ENCODE measurements at places on chromosomes 12 and 14.
A peak's percentile ranks its signal among the peaks of the same experiment; 100 is the strongest.

- no peak for DNase-seq
Measured at GRCh38 chr12:52993558-52993869, 12.7 kb upstream of the EIF4B start.

GRCh38 chr14:61150851-61151250 is 130.3 kb downstream of the TMEM30B start:
- no peak for DNase-seq

DNA sequence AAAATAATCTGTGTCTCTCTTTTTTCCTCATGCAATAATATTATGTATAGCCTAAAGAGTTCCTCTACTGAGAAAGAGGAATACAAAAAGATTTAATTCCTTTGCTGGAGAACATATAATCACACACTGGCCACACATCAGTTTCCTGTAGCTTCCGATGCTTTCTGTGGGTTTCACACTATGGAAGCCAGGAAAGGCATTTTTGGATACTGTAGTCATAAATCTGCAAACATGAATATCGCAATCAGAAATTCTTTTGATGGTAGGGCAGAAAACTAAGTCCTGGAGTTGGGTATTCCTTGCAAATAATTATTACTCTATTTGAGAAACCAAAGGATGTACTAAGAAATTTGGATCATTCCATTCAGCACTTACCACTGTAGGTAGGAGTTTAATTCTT is 260.0 kb downstream of the ACSS3 start:
- no peak for DNase-seq

DNA sequence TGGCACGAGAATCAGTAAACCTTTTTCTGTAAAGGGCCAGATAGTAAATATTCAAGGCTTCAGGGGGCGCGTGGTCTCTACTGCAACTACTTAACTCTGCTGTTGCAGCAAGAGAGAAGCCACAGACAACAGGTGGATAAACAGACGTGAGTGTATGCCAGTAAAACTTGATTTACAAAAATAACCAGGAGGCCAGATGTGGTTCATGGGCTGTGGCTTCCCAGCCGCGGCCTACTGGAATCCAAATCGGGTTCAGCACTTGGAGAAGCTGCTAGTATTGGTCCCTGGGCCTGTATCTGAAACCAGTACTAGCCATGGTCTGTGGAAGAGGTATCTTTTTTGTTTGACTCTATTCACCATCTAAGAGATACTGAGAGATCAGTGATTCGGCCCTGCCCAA is 13.3 kb downstream of the PPP2R5C start:
- no peak for DNase-seq

- DNase-seq, result no peak
Measured at GRCh38 chr12:93679308-93679925, 2.2 kb downstream of the CRADD start.

GRCh38 chr12:68733661-68734071 is 12.3 kb upstream of the SLC35E3 start:
- DNase-seq, result no peak

- no peak for DNase-seq
Measured at GRCh38 chr12:114676142-114676741, 7.7 kb downstream of the TBX3 start.

- no peak for DNase-seq
Measured at GRCh38 chr12:26939192-26939832, 1.0 kb downstream of the FGFR1OP2 start.

DNA sequence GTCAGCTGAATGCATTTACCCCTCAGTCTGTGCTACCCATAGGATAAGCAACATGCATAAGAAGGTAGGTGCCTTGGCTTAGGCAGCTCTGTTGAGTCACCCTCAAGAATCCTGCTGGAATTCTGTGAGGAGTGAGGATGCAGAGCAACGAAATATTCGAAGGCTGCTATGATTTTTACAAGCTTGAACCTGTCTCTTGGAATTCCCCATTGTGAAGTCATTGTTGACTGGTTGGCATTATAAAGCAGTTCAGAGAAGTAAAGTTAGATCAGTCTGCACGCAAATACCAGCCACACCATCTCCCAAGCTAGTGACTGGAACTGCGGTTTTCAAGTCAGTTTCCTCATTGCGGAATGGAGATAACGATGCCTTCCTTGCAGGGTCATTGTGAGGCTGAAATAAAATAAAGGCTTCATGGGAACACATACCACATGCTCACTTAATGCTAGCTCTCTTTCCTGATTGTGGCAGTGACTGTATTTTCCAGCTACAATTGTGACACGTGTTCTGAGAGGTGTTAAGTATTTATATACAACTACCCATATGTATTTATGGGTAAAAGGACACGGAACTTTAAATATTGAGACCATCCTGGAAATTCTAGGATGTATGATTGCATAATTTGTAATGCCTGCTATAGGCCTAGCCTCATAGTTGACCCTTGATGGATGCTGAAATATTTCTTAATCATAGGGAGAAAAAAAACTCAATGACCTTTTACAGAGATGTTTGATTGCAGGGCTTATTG is 96.7 kb downstream of the ETV6 start:
- no peak for DNase-seq

DNA sequence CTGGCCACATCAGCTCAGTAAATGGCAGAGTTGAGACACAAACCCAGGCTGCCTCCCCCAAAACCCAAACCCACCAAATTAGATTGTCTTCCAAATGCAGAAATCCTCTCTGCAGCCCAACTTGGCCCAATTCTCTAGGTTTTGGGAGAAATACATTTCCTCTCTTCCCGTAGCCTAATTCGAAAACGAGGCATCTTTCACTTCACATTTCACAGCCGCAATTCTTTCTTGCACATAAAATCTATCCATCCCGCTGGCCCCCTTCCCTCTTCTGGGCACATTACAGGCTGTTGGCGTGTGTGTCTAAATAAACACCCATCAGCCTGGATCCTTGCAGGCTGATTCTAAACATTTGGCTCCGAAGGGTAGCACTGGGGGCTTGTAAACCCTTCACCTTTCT is 83.8 kb upstream of the VRK1 start:
- DNase-seq, result no peak

DNA sequence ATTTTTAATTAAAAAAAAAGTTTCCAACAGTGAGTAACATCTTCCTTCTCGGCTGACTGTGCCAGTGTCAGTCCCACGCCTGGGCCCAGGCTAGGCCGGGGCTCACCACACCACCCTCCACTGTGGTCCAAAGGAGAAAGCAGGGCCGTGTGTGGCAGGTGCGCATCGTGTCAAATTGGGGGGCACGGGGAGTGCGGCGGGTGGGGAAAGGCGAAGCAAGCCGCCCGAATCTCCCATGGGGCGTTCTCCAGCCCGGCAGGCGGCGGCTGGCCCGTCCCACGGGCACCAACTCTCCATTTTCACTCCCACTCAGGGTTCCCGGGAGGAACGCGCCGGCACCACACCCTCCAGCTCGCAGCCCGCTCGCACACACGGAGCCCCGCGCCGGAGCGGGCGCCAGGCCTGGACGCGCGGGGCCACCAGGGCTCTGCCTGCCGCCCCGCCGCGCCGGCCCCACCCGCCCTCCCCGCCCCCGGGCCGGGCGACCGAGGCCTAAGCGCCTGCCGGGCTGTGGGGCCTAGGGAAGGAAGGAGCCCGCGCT is 604 bp downstream of the EEA1 start:
- peak; percentile 65 for DNase-seq

- DNase-seq, result no peak
Measured at GRCh38 chr12:46518169-46518568, 145.6 kb upstream of the SLC38A2 start.

- DNase-seq, result no peak
Measured at GRCh38 chr12:67001251-67001650, 267.9 kb upstream of the CAND1 start.

- no peak for DNase-seq
Measured at GRCh38 chr14:90354551-90355298, 23.0 kb upstream of the NRDE2 start.

DNA sequence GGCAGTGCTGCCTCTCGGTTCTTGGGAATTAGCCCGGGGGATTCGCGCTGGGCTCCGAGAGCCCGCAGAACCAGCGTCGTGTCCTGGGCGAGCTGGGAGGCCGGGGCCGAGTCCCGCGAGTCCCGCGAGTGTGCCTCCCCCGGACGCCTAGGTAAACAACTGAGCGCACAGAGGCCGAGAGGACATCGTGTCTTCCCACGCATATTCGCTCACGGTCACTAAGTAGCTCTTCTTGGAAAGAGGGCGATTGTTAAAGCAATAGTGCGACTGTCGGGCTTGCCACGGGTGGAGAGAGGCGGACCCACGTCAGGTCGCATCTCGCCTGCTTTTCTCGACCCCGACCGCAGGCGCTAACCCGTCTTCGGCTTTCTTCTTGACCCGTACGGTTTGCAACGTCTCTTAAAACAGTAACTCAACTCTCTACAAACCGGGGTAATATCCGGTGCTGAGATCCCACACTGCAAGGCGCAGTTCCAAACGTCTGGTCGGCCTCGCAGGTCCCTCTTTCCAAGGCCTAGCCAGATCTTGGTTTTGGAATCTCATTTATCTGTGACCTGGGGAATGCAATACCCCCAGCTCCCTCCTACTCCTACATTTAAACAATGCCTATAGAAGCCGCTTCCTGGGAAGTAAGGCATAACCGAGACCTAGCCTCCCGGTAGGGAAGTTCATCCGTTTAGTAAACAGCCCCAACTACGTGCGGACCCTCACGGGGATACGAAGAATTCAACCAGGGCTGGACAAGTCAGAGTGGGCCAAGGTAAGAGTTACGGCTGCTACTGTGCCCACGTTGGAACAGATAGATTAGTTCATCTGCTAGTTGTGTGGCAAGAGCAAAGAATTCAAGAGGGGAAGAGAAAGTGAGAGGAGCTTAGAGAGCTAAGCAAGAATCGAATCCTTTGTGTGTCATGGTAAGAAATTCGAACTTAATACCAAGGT is 736 bp upstream of the PHLDA1 start:
- peak; percentile 30 for DNase-seq

- peak; percentile 8 for DNase-seq
Measured at GRCh38 chr14:53151523-53152183, 1.5 kb downstream of the DDHD1 start.

- DNase-seq, result no peak
Measured at GRCh38 chr14:52402812-52403526, 88.9 kb downstream of the PTGER2 start.

GRCh38 chr14:76235628-76236027 is 83.9 kb downstream of the GPATCH2L start:
- DNase-seq, result no peak

- no peak for DNase-seq
Measured at GRCh38 chr12:80195074-80195726, 95.9 kb downstream of the OTOGL start.

GRCh38 chr12:110694330-110694901 is 5.5 kb upstream of the HVCN1 start:
- no peak for DNase-seq

DNA sequence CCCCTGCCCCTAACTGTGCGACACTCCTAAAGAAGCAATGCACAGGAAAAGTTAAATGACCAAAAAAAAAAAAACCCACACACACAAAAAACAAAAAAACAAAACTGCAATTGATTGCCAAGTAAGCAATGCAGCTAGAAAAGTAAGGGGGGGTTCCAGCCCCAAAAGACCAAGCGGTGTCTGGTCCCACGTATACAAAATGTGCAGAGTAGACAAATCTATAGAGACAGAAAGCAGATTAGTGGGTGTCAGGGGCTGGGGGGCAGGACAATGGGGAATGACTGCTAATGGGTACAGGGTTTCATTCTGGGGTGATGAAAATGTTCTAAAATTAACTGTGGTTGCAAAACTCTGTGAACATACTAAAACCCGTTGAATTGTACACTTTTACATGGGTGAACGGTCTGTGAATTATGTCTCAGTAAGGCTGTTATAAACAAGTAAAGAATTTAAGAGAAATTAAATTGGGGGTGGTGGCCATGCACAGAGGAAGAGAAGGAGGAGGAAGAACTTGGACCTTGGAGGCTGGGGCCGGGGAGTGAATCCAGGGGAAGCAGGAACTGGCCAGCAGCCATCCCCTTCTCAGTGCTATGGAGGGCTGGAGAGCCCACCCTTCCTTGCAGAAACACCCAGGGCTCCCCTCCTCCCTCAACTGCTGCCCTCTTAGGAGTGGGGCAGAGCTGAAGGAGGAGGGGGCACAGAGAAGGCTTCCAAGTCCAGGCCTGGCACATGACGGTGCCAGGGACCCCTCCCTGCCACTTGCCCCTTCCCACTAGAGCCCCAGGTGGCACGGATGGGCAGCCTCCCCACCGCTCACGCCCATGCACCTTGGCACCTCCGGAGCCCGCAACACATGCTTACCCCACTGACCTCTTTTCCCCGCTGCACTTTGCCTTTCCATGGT is 45.4 kb downstream of the KDM2B start:
- DNase-seq, result no peak

DNA sequence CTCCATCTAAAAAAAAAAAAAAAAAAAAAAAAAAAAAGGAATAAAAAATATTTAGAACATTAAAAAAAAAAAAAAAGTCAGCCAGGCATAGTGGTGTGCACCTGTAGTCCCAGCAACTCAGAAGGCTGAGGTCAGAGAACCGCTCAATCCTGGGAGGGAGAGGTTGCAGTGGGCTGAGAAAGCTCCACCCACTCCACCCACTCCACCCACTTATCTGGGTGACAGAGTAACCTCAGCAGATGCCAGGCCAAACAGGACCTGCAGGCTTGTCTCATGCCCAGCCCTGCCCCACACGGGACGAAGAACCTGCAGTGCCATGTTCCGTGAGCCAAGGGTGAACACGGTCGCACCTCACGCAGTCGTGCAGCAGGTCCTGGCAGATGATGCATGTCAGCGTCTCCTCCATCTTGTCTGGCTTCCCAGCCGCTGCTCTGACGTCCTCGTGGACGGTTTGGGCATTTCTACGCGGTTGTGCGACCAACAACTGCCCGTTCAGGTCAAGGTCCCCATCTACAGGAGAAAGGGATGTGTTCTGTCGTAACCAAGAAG is 28.6 kb downstream of the CHFR start:
- no peak for DNase-seq

DNA sequence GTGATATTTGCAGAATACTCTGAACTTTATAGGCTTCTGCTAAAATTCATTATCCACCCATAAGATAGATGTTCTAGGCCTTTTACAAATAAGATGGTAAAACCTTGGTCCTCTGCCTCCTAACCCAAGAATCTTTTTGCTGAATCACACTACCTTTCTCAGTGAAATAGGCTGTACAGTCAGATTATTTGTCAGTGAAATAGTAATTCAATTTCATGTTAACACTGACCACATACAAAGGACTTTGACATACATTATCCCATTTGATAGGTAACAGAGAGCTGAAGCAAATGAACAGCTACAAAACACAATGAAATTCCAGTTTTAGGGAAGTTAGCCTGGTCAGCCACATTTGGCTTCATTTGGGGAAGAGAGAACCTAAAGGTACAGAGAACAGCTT is 141.1 kb downstream of the PCNX1 start:
- no peak for DNase-seq

GRCh38 chr12:114092981-114093380 is 126.9 kb upstream of the RBM19 start:
- no peak for DNase-seq
